Activated CD4-positive, alpha-beta T cell treated with anti-CD3 and anti-CD28 coated beads, Interleukin-10, Interleukin-2, amounts not matched to agents 100 ng/mL and 50 ng/mL, durations not matched to agents 16 hours and 8 hours (primary cell): ENCODE measurements at places on chromosomes 13 and 19.

- no peak for DNase-seq
Observed at GRCh38 chr13:79160818-79161217, 245.2 kb downstream of the RBM26 start.

DNA sequence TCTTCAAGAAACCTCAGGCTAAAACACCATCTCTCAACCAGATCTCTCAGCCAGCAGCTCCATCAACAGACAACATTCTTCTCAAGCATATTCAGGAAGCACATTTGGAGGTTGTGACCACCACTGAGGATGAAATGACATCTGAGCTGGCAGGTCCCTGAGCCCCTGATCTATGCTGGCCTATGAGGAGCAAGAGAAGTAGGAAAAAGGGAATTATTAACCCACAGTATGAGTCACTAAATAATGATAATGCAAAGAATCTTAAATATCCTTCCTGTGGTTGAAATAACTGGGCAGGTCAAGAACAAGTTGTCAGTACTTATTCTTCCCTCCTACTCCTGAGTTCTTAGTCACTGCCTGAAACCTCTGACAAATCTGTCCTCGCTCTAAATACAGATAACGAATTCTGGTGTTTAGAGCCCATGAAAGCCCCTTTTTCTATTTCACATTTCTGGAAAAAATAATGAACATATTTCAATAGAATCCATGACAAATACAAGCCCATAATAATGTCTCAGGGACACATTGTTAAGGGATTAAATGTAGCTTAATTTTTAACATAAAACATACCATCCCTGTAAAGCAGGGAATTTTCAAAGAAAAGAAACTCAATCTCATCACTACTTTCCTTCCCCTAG lies 225.8 kb upstream of the IRS2 start:
- no peak for DNase-seq

GRCh38 chr13:96994017-96994857 lies at the start of gene OXGR1:
Gene OXGR1, minus strand, starts transcription at chr13:96994476. Its CDS starts 6,717 bp downstream, at chr13:96987759.
- no peak for DNase-seq

DNA sequence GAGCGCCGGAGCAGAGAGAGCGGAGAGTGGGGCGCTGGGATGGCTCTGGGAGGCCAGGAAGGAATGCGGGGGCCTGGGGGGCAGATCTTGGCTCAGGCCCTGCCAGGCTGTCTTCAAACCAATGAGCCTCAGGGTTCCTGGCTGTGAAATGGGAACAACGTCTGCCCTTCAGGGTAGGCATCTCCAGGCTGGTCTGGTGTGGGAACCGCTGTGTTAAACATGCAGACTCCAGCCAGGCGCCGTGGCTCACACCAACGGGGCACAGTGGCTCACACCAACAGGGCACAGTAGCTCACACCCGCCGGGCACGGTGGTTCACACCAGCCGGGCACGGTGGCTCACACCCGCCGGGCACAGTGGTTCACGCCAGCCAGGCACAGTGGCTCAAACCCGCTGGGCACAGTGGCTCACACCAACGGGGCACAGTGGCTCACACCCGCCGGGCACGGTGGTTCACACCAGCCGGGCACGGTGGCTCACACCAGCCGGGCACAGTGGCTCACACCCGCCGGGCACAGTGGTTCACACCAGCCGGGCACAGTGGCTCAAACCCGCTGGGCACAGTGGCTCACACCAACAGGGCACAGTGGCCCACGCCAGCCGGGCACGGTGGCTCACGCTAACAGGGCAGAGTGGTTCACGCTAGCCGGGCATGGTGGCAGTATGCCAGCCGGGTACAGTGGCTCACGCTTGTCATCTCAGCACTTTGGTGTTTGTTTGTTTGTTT lies 40.1 kb downstream of the EFNA2 start:
- DNase-seq = no peak

DNA sequence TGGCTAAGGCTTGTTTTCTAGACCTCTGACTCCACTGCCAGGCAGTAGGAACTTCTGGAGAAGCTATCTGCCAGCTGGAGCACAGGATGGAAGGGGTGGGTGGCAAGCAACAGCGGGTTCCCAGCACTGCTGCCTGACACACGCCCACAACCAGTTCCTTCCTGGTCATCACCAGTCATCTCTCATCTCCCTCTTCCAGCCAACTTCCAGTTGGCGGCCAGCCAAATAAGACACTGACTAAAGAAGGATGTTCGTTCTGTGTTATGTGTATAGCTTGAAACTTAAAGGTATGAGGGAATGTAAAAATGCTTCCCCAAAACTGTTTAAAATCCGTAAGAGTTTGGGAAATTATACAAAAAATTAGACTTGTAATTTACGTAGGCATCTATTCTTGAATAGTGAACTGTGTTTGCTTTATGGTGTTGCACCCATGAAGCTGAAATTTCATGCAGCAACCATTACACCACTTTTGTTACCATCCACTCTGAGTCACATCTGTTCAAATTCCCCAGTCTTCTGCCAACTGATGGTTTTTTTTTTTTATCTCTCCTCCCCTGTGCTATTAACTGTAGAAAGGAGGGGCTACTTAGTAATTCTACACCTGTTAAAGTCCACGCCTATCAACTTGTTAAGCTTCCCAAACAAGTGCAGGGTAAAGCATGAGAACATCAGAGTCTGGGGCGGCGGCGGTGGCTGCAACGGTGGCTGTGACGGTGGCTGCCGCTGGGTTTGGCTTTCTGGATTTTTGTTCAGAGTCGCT lies 86.2 kb upstream of the FRY start:
- no peak for DNase-seq

DNA sequence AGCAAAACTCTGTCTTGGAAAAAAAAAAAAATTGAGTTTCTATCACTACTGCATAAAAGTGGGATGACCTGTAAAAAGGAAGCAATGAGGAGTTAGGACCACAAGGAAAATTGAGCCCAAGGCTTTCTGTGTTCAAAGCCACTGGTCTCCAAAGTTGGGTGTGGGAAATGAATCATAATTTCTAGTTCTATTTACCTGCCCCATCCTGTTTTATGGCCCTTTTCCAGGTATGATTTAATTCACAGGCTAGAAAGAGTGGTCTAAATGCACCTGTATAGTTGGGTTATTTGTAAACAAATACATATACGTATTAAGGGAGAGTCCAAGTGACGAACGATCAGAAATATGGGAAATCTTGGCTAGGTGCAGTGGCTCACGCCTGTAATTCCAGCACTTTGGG lies 5.9 kb upstream of the DCAF15 start:
- no peak for DNase-seq

DNA sequence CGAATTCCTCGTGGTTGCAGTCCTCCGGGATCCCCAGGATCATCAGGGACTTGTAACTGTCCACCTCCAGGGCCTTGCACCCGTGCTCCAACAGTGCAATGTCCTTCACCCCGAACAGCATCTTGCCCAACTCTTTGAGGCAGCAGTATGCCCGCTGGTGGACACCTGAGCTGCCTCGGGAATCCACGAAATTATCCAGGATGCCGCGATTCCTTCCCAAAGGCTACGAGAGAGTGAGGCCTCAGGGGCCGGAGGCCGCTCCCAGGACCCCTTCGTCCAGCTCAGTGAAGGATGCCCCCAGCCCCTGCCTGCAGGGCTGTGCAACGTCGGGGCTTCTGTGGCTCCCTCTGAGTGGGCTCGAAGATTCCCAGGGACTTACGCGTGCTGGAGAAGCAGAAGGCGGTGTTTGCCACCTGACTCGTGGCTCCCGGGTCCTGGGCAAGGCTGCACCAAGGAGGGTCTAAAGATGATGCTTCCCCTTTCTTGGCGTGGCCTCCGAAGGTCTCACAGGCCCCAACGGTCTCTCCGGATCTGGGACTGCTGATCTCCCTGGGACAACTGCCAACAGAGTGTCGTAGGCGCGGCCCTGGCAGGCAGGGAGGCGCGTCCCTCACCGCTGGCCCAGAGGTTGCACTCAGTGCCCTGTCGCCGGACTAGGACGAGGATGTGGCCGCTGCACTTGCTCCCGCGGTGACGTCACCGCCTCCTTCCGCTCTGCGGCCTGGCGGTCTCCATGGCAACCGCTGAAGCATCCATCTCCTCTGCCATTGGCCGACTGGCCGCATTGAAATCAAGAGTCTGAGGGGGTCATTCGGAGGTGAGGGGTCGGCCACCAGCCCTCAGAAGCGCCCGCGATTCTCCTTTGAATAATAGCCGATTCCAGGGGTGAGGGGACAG lies at the start of gene PNMA8C:
Gene PNMA8C (minus strand): TSS at position 698 of the 897 bp plus-strand sequence. CDS start 577 bp downstream, at position 121.
- peak; percentile 72 for DNase-seq
